ENCODE measurements at places on chromosomes 3 and 15.

GRCh38 chr3:109963831-109964230, 626.5 kb upstream of the DPPA4 start:
- DNase-seq = no peak

DNA sequence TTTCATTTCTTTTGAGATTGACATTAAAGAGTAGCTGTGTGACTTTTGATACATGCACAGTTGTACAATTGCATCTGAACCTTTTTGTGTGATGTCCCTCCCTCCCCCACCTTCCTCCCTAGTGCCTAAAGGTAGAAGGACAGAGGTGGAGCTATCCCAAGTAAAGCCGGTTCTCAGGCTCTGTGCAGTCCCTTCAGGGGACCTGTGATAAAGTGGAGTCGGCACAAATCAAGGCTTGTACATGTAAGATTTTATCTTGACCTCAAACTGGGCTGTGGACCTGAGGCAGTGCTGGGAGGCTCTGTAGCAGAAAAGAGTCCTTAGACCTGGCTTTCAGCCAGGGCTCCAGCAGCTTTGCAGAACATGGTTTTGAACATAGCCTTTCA, 55.5 kb upstream of the CMTM7 start:
- DNase-seq = no peak

DNA sequence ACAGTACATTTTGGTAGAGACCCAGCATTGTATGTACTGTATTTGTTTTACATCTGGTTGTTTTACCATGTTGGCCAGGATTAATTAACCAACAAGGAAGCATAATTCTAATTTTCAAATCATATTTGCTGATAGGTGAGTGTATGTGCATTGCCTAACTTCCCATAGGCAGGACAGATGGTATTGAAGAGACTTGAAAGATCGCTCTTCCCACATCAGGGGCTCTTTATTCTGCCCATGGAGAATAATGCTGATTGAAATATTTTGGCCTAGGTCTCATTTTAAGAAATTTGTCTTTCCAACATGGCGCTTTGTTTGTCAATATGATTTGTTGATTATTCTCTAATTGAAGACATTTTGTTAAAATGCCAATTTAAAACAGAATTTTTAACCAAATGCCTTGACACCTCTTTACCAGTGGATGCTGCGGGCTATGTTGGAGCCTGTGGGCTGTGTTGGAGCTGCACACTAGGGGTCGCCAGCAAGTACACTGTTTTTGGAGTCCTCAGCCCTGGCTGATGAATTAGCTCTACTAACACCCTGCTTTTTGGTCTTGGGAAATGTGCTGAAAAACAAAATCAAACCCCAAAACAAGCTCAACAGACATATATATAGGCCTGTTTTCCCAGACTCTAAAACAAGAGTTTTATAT, 5.3 kb downstream of the P2RY12 start:
- DNase-seq = no peak

GRCh38 chr3:46013316-46014094, 13.8 kb downstream of the XCR1 start:
- DNase-seq = no peak

- peak; percentile 96 for DNase-seq
These were observed 559.8 kb upstream of the CBLB start for GRCh38 chr3:106428565-106428994.

DNA sequence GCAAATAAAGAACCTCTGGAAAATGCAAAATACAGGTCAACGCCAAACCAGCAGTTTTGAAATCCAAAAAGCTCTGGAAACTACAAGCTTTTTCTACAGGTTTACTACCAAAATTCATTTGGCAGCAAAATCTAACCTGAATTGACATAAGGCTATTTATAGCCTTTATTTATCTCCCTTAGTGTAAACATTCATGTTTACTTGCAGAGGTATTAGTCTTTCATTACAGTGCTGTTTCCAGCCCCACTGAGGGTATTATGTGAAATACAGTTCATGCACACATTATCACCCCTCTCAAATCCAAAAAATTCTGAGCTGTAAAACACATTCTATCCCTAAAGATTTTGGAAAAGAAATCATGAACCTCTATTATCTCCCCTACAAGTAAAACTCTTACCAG, 7.2 kb downstream of the SKIC8 start:
- no peak for DNase-seq

- no peak for DNase-seq
These were observed 15.8 kb upstream of the IGDCC3 start for GRCh38 chr15:65393557-65393956.

GRCh38 chr3:30750967-30751366, 143.5 kb downstream of the GADL1 start:
- no peak for DNase-seq

DNA sequence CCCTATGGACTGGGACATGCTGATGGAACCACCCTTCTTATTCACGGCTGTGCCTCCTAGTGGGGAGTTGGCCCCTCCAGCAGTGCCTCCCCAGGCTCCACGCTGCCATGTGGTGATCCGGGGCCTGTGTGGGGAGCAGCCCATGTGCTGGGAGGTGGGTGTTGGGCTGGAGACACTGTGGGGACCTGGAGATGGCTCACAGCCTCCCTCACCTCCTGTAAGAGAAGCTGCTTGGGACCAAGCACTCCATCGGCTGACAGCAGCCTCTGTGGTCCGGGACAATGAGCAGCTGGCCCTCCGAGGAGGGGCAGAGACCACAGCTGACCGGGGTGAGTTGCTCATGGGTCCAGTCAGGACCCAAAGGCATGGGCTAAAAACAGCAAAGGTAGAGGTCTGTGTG, 9.1 kb downstream of the ALG3 start:
- no peak for DNase-seq

DNA sequence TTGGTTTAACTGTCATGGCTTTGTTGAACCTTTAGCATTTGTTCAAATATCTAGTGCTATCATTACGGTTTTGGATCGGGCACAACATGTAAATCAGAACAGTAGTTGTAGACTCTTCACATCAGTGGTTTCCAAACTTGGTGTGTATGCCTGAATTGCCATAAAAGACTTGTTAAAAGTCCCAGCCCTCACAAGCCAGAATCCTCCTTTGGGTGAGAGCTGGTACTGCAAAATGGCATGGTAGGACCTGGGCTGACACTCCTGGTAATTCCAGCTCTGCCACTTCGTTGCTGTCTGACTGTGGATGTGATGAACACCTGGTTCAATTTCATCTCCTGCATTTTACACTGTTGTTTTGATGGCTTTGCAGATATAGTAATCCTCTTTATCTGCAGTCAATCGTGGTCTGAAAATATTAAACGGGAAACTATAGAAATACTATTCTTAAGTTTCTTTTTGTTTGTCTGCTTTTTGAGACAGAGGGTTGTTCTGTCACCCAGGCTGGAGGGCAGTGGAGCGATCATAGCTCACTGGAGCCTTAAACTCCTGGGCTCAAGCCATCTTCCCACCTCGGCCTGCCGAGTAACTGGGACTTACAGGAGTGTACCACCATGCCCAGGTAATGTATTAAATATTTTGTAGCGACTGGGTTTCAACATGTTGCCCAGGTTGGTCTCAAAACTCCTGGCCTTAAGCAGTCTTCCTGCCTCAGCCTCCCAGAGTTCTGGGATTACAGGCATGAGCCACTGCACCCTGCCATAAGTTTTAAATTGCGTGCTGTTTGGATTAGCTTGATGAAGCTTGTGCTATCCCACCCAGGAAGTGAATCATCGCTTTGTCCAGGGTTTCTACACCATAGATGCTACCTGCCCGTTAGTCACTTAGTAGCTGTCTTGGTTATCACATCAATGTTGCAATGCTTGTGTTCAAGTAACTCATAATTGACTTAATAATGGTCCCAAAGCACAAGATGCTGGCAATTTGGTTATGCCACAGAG, 61.6 kb downstream of the RAB7A start:
- DNase-seq = no peak

DNA sequence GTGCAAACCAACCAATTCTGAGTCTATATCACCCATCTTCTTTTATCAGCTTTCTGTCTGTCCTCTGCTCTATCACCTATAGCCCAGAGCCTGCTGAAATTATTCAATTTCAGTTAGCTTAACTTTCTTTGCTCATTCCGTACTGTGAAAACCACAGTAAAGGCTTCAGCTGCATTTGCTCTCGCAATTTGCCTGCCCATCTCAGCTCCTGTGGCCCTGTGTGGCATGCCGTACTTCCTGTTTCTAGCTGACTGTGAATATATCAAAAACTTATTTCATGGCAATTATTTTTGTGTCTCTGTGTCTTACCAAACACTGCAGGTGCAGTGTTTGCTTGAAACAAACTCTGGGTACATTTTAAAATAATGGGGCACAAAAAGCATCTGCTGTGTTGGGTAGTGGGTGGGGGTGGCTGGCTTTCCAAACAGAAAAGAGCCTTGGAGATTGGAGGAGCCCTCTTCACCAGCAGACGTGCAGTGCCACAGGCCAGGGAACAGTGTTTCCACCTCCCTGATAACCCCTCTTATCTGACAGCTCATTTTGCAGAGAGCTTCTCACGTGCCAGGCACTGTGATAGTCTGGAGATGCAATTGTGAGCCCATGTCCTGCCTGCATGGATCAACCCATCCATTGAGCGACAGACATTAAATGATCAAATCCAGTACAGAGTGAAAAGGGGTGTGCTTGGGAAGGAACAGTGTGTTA, 45.2 kb downstream of the GASK1A start:
- no peak for DNase-seq

GRCh38 chr3:21786438-21786797, 35.4 kb upstream of the ZNF385D start:
- DNase-seq = no peak

- peak; percentile 4 for DNase-seq
These were observed 109.2 kb downstream of the CPNE4 start for GRCh38 chr3:131925571-131925970.

- no peak for DNase-seq
These were observed 8.3 kb downstream of the POU1F1 start for GRCh38 chr3:87267953-87268645.

GRCh38 chr15:85049805-85050204, 68.1 kb downstream of the PDE8A start:
- no peak for DNase-seq

DNA sequence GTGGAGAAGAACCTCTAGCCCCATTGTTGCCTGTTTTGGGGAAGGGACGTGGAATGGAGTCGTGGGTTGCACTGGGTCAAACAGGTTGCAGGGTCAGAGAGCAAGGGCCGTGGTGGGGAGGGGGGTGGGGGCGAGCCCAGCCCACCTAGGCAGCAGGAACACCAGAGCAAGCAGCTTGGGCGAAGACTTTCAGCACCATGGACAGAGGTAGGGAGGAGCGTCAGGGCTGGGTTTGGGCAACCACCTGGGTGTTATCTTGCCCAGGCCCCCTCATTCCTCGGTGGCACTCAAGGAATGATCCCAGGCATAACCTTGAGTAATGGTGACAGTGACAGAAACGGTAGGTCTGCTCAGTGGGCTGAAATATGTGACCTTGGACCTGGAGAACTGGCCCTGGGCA, 45.9 kb upstream of the TMEM115 start:
- no peak for DNase-seq

DNA sequence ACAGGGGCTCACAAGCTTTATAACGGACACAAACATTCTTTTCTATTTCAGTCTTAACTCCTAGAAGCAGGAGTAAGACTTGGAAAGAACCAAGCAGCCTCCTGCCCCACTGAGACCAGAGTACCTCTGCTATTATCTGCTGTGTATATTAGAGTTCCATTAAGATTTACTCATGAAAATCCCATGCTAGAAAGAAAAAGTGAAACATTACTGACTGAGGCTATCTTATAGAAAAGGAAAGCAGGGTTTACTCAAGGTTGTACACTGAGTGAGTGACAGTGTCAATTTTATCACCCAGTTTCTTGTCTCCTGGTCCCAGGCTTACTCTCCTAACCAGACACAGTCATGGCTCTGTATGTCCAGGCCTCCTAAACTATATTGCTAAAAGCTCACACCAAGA, 97.9 kb upstream of the SOX2 start:
- no peak for DNase-seq

GRCh38 chr15:80816936-80817335, 37.8 kb downstream of the CEMIP start:
- no peak for DNase-seq

DNA sequence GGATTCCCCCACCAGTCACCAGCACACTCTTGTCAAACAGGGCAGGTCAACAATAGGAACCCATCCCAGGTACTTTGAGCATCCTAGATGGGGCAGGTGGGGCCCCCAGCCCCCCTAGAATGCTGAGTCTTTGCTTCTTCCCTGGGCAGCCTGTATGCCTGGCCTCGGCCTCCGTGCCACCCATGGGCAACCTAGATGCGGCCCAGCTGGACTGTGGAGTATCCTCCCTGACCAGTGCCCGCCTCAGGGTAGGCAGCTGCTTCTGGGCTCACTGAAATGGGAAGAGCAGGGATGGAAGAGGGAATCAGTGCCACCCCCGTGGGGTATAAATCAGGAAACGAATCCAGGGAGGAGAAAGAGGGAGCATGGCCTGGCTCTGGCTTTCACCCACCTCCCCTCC, 10.9 kb downstream of the DNAH1 start:
- DNase-seq = no peak

GRCh38 chr3:43094381-43094780, 11.5 kb downstream of the POMGNT2 start:
- no peak for DNase-seq

DNA sequence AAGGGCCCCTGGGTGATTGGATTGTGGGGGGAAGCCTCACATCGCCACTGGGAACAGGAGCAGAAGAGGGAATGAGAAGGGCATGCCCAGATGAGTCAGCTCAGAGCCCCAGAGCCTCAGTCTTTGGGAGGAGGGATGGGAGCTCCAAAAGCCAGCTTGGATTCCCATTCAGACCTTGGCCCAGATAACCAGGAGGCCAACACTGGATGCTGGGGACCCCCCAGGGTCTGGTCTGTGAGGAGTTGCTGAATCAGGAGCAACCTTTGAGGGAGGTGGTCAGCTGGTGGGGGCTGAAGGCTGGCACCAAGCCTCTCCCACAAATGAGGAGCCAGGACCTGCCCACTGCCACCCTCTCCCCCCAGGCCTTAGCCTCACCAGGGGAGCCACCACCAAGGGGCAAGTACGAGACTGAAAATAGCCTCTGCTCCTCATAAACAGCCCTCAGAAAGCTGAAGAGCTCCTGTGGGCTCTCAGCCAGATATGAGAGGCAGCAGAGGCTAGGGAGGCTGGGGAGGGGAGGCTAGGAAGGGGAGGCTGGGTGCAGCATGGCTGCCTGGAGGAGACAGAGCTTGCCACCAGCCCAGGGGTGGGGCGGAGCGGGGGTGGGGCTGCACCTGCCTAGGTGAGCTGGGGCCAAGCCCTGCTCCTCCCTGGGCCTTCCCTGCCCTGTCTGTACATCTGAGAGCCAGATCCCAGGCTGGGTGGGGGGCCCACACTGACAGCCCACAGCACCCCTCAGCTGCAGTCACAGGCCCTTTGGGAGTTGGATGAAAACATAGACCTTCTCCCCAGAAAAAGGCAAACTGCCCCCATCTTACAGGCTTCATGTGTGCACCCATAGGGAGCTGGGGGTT, 99.8 kb downstream of the SEC22A start:
- no peak for DNase-seq

DNA sequence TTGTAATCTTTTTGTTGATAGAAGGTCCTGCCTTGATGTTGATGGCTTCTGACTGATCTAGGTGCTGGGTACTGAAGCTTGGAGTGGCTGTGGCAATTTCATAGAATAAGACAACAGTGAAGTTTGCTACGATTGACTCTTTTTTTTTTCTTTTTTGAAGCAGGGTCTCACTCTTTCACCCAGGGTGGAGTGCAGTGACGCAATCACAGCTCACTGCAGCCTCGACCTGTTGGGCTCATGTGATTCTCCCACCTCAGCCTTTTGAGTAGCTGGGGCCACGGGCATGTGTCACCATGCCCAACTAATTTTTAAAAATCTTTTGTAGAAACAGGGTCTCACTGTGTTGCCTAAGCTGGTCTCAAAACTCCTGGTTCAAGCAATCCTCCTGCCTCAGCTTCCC, 14.2 kb downstream of the ARID3B start:
- no peak for DNase-seq

- no peak for DNase-seq
These were observed 140.3 kb upstream of the SEMA6D start for GRCh38 chr15:47577000-47577399.

- DNase-seq = no peak
These were observed 333.3 kb downstream of the GRM7 start for GRCh38 chr3:7194071-7194835.
